ENCODE measurements at places on chromosomes 13 and 19.

- DNase-seq: no peak
Observed at GRCh38 chr13:76983676-76984075, 8.2 kb upstream of the CLN5 start.

DNA sequence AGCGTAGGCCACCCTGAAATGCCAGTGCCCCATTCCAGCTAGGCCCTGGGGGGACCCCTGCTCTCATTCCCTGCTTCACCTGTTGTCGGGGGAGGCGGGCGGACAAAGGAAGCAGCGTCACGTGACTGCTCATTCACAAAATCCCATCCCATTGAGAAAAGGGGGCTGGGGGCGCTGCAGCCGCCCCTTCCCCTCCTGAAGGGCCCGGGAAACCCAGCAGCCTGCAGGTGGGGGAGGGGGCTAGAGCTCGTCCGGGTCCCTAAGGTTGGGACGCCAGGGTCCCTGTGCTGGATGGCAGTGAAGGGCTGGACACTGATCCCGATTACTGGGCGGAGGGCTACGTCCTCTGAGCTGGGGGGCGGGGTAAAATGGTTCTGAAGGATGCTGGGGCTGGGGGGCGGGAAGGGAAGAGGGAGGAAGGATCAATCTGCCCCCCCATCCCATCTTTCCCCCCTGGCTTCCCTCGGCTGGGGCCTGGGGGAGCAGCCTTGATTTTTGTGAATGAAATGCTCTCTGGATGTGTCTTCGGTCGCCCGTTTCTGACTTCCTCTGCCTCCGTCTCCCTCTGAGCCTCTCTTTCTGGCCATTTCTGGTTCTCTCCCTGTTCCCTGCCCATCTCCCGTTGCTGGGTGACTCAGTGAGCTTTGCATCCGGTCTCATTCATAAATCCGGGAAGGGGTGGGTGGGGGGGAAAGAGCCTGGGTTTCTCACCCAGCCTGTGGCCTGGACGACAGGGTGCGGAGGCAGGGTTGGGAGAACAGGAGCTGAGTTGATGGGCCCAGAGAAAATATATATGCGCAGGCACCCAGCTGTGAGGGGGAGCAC, 816 bp downstream of the SPRED3 start:
- DNase-seq: no peak

DNA sequence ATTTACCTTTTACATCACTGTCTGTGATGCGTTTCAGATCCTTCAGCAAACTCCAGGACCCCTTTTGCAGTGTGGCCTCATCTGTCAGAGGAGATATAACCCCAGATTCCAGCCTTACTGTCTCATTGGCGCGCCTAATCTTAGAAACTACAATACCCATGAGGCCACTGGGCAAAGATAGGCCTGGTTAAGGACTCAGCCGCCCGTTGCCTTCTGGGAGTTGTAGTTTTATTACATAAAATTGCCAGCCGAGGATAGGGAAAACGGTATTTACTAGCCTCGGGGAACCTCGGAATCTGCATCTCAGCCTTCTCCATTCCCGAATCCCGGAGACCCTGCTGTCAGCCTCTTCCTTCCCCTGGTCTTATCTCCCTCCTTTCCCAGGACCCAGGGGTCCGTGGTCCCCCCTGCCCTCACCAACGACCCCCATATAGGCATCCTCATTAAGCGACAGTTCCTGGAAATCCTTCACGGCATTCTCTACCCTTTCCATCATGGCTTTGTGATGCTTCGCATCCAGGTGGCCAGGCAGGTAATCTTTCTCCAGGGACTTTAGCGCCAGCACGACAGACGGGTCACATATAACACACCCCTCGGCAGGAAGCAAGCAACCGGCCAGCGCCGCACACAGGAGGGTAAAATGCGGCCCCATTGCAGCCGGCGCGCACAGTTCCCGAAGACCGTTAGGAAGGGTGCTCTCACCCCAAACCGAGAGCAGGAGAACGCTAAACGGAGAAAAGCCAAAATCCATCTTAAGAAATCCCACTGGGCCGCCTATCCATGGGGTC, 1.3 kb downstream of the IZUMO1 start:
- no peak for DNase-seq

DNA sequence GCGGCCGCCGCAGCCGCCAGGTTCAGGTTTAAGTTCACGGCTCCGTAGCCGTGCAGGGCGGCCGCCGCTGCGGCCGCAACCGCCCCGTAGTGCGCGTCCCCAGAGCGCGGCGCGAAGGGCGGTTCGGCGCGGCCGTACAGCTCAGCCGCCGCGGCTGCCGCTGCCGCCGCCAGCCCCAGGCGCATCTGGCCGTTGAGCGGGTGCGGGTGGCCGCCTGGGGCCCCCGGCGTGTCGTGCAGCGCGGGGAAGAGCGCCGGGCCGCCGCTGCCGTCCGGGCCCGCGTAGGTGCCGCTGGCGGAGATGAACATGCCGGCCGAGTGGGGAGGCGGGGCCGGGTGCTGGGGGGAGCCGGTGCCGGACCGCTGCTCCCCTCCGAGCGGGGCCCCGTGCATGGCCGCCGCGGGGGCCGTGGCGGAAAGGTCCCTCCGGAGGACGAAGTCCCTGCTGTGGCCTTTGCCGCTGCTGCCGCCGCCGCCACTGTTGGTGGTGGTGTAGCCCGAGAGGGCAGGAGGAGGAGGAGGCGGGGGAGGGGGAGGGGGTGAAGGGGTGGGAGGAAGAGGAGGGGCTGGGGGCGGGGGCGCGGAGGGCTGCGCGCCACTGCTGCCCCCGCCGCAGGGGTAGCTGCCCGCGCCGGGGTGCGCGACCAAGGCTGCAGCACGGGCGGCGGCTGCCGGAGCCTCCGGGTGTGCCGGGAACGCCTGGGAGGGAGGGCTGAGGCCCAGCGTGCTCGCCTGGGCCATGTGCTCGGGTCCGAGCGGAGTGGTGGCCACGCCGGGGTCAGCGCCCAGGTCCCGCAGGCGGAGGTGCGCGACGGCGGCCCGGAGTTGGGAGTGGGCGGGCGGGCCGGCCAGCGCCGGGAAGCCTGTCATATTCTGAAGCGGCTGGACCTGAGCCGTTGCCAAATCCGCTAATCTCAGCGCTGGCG, 654 bp downstream of the ZIC5 start:
- no peak for DNase-seq

Measured in stimulated activated CD8-positive, alpha-beta memory T cell treated with anti-CD3 and anti-CD28 coated beads, Interleukin-4, amount 100 ng/mL, for 4 hours (primary cell).